Stimulated activated CD8-positive, alpha-beta memory T cell treated with anti-CD3 and anti-CD28 coated beads, Interleukin-7, amount 100 ng/mL, for 48 hours (primary cell): ENCODE measurements at places on chromosomes 5 and 9.

DNA sequence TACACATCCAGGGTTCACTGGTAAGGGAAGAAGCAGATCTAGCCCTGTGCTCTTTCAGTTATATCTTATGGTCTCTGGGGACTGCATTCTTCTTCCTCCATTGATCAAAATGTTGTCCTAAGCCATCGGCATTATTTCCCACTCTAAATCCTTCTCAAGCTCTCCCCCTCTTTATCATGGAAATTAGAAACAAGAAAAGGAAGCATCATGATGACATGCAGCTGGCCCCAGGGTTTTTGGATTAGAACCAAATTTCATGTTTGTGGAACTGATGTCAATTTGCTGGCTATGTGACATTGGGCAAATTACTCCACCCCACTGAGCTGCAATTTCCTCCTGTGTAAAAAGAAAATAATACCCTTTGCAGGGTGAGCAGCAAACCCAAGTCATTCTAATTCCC lies 39.5 kb downstream of the MFAP3 start:
- DNase-seq, result no peak

GRCh38 chr5:154178661-154179060 lies 11.9 kb upstream of the GALNT10 start:
- DNase-seq, result no peak

DNA sequence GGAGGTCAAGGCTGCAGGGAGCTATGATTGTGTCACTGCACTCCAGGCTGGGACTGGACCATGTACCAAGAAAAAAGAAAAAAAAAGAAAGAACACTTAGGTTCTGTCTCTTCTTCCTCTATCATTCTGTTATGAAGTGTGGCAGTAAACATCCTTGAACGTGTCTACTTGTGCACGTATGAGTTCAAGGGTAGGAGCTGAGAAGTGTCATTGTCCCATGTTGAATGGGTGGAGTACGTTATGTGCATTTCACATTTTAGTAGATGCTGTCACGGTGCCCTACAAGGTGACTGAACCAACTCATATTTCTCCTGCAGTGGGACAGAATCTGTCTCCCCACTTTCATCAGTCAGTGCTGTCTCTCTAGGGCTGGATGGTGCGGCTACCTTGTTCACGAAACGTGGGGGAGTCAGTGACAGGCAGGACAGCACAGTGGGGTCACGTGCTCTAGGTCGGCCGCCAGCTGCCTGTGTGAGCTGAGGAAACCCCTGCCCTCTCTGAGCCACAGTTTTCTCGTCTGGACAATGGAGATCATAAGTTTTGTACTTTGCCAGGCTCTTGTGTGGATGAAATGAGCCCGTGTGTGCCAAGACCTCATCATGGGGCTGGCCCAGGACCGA lies 47.2 kb downstream of the GTF3C4 start:
- DNase-seq, result no peak

- DNase-seq, result no peak
These were observed 51.1 kb upstream of the SH3PXD2B start for GRCh38 chr5:172505403-172505759.

- DNase-seq, result no peak
These were observed 272.2 kb downstream of the AUH start for GRCh38 chr9:91089405-91090129.

GRCh38 chr5:144731786-144732185 lies 561.1 kb downstream of the KCTD16 start:
- DNase-seq, result no peak

- DNase-seq, result no peak
These were observed 604.9 kb upstream of the PTGER4 start for GRCh38 chr5:40074826-40075225.

DNA sequence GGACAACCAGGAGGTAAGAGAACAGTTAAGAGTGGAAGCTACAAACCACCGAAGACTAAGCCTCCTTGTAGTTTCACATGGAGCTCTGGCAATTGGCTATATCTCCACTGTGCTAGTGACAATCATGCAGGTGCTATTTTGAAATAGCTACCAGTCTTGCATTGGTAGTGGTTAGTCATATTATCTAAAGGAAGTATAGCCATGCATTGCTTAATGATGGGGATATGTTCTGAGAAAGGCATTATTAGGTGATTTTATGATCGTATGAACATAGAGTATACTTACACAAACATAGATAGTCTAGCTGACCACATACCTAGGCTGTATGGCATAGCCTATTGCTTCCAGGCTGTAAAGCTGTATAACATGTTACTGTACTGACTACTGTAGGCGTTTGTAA lies 28.4 kb downstream of the HSDL2 start:
- no peak for DNase-seq

DNA sequence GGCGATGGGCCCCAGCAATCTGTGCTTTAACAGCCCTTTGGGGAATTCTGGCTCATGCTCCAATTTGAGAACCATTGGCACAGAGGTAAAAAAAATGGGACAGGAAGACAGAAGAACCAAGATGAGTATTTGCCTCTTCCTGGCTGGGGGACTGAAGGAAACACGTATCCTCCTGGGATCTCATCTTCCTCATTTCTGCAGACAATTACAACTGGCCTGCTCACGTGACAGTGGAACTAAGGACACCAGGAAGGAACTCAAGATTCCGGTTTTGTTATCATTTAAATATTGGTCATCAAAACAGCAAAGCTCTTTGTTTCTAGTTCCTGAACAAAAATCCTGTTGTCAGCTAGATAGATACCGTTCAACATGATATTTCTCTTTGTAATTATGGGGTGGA lies 216.0 kb upstream of the DAP start:
- DNase-seq, result no peak

- no peak for DNase-seq
These were observed 71.3 kb downstream of the GDA start for GRCh38 chr9:72220589-72220988.
